ENCODE measurements at places on chromosomes 13 and 19. TPM values are rescaled to one million over a fixed set of nuclear protein-coding genes. Genes with fewer than 3 reads are reported as not detected.

Gene CACNA1A
- total RNA-seq = 1.5 TPM

Gene SKA3
- total RNA-seq = 4.8 TPM

GRCh38 chr13:97257800-97258799 is 36.0 kb downstream of the MBNL2 start:
- peak; percentile 31 for DNase-seq

DNA sequence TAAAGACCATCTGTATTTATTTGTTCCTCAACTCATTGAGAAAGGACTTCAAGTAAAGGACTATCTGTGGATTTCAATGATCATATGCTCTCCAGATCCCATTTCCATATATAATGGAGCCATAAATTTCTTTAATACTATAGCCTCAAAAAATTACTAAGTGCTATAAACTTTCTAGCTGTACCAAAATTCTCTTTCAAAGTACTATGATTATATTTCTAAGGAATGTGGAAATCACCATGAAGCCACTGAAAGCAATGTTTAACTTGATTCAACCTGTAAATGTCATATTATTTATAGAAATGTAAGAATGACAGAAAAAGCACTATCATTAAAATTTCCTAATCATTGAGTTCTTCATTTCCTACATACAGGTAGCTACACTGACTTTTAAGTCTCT is 20.7 kb downstream of the TBC1D4 start:
- no peak for DNase-seq

Gene IGFL3
- total RNA-seq = 5.9 TPM

DNA sequence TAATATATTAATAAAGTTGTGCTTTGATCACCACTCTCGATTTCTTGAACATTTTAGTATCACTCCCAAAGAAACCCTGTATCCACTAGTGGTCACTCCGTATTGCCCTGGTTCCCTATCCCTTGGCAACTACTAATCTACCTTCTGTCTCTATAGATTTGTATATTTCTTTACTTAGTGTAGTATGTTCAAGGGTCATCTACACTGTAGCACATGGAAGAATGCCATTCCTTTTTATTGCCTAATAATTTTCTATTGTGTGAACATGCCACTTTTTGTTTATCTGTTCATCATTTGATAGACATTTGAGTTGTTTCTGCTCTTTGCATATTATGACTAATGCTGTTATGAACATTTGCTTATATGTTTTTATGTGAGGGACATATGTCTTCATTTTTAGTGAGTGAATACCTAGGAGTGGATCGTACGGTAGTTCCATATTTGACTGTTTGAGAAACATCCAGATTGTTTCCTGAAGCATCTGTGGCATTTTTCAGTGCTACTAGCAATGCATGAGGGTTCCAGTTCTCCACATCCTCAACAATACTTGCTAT is 254.0 kb downstream of the GPC6 start:
- no peak for DNase-seq

Gene EMP3
- total RNA-seq = 37.8 TPM

GRCh38 chr13:93413972-93414717 is 187.5 kb downstream of the GPC6 start:
- no peak for DNase-seq

Gene RXFP2
- total RNA-seq = not detected

Gene PCDH8
- total RNA-seq = 2.7 TPM

- no peak for DNase-seq
Measured at GRCh38 chr13:96218475-96218874, 128.6 kb downstream of the HS6ST3 start.

Gene ZNF575
- 0.79 TPM for total RNA-seq

Gene IL27RA
- total RNA-seq = 4.7 TPM

DNA sequence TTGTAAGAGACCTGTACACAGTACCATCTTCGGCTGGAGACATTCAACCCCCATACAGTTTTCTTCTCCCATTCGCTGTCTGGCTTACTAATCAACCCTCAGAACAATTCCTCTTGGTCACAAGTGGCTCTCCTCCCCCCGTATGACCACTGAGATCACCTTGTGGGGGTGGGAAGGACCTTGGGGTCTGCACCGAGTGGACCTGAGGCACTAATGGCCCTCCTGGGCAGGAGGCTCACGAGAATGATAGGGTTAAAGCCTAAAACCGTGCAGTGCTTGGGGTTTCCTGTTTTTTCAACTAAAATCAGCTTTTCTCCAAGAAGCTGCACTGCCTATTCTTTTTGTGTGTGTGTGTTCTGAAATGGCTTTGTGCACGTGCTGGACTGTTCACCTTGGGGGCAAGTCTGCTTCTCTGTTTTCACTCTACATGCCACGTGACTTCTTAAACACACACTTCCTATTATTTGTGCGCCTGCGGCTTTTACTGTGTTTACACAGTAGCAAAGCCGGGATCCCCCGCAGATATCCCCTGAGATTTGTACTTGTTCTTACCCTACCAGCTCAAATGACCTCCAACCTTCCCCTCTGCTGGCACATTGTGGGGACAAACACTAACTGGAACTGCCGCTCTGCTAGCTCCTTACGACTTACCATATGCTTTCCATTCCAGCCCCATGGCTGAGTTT is 12.3 kb downstream of the RBM26 start:
- DNase-seq = no peak

Gene KLK4
- total RNA-seq = 0.10 TPM

DNA sequence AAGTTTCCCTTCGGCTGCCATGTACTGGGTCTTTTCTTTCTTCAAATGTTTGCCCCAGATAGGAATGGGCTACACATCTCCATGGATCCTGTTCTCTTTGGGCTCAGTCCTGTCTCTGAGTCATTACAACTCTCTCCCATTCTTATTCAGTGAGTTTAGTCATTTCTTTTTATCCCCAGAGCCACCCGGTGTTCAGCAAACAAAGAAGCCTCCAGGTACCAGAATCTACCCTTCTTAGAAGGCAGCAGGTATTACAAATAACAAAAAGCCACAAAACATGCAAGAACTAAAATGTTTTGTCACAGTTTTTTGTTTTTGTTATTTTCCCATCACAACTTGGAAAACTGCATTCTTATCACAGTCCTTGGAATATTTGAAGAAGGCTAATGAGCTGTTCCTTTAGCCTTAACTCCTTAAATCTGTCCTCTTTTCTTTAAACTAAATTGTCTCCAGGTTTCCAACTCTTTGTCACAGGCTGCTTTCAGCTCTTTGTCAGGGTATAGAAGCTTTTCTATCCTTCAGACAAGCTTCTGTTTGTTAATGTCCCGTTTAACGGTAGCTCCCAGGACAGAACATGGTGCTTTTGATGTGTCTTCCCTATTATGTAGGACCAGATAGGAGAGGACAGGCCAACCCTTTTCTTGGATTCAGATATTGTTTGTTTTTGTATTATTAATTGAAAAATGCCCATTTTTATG is 215.5 kb upstream of the HTR2A start:
- DNase-seq = no peak

Gene ZNF154
- total RNA-seq = 11.9 TPM

GRCh38 chr19:58434217-58434616 is 5.7 kb downstream of the ZNF132 start:
- no peak for DNase-seq

DNA sequence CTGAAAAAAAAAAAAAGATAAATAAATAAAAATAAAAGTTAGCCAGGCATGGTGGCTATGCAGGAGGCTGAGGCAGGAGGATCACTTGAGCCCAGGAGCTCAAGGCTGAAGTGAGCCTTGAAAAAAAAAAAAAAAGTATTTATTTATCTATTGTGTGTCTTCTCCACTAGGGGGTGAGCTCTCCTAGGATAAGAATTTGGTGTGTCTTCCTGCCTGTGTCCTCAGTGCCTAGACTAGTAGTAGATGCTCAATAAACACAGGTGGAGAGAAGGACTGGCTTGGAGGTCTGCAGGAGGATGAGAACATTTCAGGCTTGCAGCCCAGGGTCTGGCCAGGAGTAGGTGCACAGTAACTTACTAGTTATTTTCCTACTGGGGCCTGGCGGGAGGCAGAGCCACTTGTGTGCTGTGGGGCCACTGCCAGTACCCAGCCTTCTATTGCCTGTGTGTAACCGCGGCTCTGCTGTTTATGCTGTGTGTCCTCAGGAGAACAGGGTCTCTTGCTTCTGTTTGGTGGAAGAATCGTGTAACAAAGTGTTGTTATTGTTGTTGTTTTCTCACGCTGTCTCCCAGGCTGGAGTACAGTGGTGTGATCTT is 5.4 kb downstream of the LMTK3 start:
- no peak for DNase-seq

DNA sequence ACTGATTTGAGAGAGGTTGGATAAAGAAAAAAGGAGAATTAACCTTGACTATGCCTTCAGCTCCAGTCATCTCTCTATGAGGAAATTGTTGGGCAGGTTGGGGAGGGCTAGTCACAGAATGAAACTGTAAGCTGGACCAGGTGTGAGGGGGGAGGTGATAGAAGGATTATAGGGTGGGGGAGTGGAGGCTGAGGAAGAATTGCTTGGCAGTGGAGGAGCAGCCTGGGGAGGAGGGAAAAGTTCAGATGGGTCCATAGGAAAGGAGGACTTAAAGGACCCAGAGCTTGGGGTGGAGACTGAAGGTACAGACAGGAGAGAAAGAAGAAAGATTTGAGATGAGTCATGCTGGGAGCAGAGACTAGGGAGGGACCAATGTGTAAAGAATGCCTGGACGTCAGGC is 8.2 kb upstream of the ZNF431 start:
- no peak for DNase-seq

Gene ZNF730
- 6.8 TPM for total RNA-seq

DNA sequence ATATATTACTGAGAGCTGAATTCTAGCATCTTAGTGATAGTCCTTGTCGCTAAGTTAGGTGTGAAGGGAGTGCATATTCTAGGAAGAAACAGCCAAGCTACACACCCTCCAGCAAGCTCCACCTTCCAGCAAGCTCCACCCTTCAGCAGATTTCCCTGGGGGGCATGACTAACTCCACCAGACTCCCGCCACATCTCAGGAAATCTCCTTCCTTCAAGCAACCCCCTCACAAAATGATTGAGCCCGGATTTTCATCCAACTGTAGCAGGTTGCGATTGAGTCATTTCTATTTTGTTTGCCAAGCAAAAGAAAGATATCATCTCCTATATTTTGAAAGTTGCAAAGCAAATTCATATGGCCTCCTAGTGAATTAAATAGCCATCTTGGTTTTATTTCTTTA is 162.1 kb upstream of the TMTC4 start:
- no peak for DNase-seq

DNA sequence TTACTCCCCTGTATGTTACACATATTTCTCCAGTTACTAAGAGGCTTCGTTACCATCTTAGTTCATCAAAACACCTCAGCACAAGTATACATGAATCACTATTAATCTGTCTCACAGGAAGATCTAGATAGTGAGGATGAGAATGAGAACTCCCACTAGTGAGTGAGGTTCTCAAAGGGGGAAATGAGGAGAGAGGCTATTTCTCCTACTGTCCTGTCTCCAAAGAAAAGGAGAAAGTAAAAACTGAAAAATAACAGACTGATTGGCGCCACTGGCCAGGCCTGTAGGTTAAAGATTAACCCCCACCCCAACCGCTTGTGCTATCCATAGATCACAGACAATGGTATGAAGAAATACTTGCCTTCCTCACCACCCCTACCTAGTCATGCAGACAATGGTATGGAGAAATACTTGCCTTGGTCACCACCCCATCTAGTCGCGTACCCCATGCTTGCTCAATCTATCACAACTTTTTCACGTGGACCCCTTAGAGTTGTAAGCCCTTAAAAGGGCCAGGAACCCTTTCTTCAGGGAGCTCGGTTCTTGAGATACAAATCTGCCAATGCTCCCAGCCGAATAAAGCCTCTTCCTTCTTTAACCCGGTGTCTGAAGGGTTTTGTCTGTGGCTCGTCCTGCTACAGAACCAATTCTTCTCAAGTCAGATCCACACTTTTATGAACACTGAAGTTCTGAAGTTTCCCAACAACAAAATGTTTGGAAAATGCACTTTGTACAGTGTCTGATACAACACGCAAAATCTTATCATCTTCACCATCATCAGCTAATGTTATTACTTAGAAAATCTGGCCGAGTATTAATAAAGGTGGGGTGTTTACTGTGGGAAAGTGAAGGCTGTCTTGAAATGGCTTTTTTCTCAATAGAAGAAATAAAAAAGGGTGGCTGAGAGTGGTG is 598.1 kb downstream of the UQCRFS1 start:
- DNase-seq = no peak

Gene S1PR4
- total RNA-seq = 1.9 TPM

DNA sequence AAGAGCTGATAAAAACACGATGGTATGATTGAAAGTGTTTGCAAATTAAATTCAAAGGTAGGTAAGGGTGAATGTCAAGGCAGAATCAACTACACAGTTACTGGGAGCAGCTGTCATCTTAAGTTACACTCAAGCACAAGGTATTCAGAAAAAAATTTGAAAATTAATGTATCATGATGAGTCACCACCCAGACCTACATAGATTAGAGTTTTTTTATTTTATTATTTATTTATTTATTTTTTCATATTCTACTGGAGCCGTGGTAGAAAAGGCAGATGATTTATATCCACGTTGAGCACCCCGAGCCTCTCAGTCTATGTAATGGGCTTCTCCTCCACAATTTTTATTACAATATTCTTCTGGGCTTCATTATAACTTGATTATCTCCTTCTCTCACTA is 728.9 kb upstream of the ARGLU1 start:
- DNase-seq = no peak

GRCh38 chr19:29121684-29122083 is 91.3 kb downstream of the UQCRFS1 start:
- DNase-seq = no peak

Gene ZNF135
- total RNA-seq = 9.5 TPM

Measured in skin of body (tissue), 3 donors.